ENCODE measurements at places on chromosomes 2 and 18. TPM values are rescaled to one million over a fixed set of nuclear protein-coding genes. Genes with fewer than 3 reads are reported as not detected.

DNA sequence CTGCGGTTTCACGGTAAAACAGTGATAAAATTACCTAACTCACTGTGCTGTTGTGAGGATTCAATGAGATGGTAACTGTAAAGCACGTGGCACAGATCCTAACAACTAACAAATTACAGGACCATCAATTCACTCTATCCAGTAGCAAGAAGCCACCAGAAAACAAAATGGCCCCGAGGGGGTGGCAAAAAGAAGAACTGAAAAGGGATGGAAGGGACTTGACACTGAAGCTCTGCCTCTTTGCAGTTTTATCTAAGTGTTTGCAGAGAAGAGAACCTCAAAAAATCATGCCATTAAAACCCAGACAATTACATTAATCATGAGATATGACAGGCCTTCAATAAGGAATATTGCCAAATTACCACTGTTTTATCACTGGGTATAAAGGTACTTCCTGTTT is 46.7 kb downstream of the IRS1 start:
- H3K4me3 ChIP-seq: no peak overlapping the region
- H3K27me3 ChIP-seq: no peaks in the 10 kb centered on the region
- H3K4me1 ChIP-seq: peaks cover 11% of the 10 kb centered on the region
- no peaks in the 10 kb centered on the region for H3K36me3 ChIP-seq

- H3K27ac ChIP-seq: no peak overlapping the region
- no peaks in the 10 kb centered on the region for H3K36me3 ChIP-seq
- no peaks in the 10 kb centered on the region for H3K27me3 ChIP-seq
- no peak for DNase-seq
Observed at GRCh38 chr2:147567136-147567535, 277.7 kb upstream of the ACVR2A start.

GRCh38 chr2:17476064-17476463 is 42.2 kb downstream of the RAD51AP2 start:
- no peak for DNase-seq
- no peaks in the 10 kb centered on the region for H3K4me1 ChIP-seq
- no peak overlapping the region for H3K4me3 ChIP-seq
- H3K27me3 ChIP-seq: no peaks in the 10 kb centered on the region
- H3K27ac ChIP-seq: no peak overlapping the region

TMEM200C gene
- not detected for total RNA-seq

DNA sequence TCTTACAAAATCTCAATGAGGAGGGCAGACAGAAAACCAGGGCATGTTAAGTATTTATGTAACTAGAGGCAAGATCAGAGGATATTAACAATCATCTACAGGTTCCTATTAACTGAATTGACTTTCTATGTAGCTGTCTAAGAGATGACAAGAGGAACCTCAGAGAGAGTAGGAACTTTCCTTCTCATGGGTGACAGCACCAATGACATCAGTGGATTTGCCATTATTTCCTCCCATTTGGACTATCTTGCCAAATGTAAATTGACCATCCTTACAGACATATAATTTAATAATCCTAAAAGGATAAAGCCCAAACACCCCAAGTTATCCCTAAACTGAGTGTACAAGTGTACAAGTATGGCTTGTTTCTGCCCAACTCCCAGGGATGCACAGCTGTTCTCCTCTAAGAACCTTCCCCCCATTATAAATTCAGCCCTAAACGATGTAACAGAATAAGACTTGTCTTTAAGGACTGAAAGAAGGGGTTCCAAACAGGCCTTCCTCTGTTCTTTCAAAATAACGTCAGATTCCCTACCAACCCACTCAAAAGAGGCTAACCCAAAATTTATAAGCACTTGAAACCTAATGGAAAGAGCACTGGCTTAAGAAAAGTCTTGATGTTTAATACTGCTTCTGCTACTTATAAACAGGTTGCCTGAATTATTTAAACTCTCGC is 73.4 kb upstream of the CHAC2 start:
- DNase-seq: no peak
- no peak overlapping the region for H3K27ac ChIP-seq
- peaks cover 7% of the 10 kb centered on the region for H3K36me3 ChIP-seq
- H3K4me1 ChIP-seq: peaks cover 5% of the 10 kb centered on the region
- H3K4me3 ChIP-seq: no peak overlapping the region

DNA sequence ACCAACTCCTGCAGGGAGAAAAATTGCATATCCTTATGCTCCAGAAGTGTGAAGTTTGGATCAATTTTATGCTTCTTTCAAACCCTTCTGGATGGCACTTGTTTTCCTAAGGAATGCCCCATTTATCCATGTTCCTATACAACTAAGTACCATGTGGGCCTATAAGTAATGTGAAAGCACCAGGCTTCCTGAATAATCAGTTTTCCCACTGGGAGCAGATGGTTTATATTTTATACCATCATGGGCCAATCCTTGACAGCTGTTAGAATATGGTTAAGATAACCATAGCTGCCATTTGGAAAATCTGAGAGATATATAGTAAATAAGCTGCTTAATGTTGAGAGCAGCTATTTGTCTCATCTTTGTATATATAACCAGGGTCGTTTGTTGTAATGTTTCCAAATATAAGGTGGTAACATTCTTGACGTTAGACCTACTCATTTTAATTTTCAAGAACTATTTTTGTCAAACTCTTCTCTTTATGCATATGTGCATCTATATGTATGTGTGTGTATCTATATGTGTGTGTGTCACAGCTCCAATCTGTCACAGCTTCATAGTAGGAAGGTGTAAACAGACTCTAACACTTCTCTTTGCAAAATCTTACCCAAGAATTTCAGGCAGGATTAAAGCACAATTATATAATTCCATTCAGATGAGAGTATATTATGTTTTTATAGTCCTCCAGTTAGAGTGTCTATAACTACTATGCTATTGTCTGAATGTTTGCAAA is 458.7 kb upstream of the GCFC2 start:
- H3K27me3 ChIP-seq: no peaks in the 10 kb centered on the region
- no peaks in the 10 kb centered on the region for H3K4me1 ChIP-seq
- no peak overlapping the region for H3K4me3 ChIP-seq
- no peak overlapping the region for H3K27ac ChIP-seq

GRCh38 chr2:27236626-27237025 is 19.5 kb downstream of the CAD start:
- H3K4me1 ChIP-seq: no peaks in the 10 kb centered on the region
- H3K4me3 ChIP-seq: no peak overlapping the region
- H3K27ac ChIP-seq: no peak overlapping the region
- peaks cover 7% of the 10 kb centered on the region for H3K36me3 ChIP-seq
- H3K27me3 ChIP-seq: no peaks in the 10 kb centered on the region

HNMT gene
- total RNA-seq: not detected

GRCh38 chr18:61609131-61609530 is 275.9 kb downstream of the CDH20 start:
- H3K4me3 ChIP-seq: no peak overlapping the region
- DNase-seq: no peak
- no peaks in the 10 kb centered on the region for H3K36me3 ChIP-seq
- no peaks in the 10 kb centered on the region for H3K4me1 ChIP-seq
- H3K27me3 ChIP-seq: peaks cover 41% of the 10 kb centered on the region

DNA sequence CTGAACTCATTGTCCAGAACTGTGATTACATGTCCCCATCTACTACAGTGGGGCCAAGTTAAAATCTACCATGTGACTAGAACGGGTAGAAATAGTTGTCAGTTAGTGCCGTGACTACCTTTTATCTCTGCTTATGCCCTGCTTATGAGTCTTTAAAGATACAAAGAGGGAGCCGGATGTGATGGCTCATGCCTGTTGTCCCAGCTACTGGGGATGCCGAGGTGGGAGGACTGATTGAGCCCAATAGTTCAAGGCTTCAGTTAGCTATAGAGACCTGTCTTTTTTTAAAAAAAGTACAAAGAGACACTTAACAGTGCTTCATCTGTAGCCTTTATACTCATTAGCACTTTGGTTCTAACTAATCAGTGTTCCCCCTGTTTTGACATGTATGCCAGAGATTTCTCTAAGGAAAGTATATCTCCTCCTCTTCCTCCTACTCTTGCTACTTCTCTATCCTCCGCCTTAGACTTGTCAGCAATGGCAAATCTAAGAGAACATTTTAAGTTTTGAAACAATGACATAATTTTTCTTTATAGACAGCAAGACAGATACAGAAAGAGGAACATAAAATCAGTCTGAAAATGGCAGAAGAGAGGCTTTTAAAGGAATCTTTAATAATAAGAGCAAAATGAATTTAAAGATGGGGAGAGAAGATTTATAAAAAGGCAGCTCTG is 45.0 kb downstream of the NBEAL1 start:
- H3K27ac ChIP-seq: no peak overlapping the region
- no peaks in the 10 kb centered on the region for H3K36me3 ChIP-seq
- no peaks in the 10 kb centered on the region for H3K4me1 ChIP-seq

DNA sequence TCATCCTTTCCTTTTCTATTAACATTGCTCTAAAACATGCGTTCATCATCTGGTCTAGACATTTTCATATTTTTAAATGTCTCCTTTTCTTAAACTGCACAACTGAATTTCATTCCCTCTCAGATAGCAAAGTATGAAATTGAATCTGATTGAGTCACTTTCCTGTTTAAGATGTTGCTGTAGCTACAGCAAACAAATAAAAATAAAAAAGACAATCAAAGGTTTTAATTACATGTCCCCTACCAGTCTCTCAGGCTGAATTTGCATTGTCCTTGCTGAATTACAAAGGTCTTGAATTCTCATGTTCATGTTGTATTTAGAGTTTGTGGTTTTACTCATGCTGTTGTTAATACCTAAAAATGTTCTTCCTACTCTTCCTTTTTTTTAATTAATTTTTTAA is 537.9 kb upstream of the LRATD1 start:
- DNase-seq: no peak
- no peak overlapping the region for H3K4me3 ChIP-seq
- no peak overlapping the region for H3K27ac ChIP-seq
- H3K27me3 ChIP-seq: no peaks in the 10 kb centered on the region

- DNase-seq: peak; percentile 40
- H3K4me1 ChIP-seq: peaks cover 42% of the 10 kb centered on the region
- no peaks in the 10 kb centered on the region for H3K36me3 ChIP-seq
- H3K4me3 ChIP-seq: no peak overlapping the region
- no peaks in the 10 kb centered on the region for H3K27me3 ChIP-seq
Observed at GRCh38 chr2:172972005-172972619, 103.5 kb upstream of the MAP3K20 start.

DNA sequence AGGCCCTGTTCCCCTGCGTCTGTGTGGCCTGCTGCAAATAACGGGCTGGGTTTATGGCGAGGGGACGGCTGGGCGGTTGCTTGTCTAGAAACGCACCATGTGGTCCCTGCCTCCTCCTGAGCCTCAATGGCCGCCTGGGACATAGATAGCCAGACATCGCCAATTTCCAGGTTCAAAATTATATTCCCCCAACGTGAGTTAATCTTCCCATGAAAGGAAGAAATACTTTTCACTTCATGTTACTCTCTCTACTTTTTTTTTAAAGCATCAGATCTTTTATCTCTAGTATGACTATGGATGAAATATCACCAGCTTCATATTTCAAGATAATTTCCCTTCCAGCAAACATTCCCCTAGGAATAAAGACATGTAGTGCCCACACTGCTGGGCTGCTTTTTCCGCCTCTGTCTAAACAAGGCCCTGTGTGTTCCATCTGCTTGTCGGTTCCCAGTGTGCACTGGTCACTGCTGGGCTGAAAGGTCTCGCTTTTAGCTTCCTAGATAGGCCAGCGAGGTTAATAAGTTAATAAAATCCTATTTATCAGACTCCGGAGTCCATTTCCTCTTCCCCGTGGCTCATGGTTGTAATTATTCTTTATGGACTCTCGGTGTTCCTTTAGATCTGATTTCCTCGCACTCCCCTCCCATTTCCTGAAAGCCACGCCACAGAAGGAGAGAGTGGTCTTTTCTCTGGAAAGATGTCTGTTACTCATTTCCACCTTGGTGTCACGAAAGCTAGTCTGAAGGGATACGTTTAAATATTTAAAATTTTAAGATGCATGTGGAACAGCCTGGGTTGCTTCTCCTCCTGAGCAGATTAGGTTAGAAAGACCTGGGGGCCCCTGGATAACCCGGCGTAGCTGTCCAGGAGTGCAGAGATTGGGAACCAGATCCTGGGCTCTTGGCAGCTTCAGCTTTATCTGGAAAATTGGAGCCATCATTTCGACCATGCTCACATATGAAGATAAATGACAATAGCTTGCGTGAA is 196.6 kb upstream of the COPS8 start:
- no peak overlapping the region for H3K27ac ChIP-seq
- no peak overlapping the region for H3K4me3 ChIP-seq
- H3K36me3 ChIP-seq: no peaks in the 10 kb centered on the region

DNA sequence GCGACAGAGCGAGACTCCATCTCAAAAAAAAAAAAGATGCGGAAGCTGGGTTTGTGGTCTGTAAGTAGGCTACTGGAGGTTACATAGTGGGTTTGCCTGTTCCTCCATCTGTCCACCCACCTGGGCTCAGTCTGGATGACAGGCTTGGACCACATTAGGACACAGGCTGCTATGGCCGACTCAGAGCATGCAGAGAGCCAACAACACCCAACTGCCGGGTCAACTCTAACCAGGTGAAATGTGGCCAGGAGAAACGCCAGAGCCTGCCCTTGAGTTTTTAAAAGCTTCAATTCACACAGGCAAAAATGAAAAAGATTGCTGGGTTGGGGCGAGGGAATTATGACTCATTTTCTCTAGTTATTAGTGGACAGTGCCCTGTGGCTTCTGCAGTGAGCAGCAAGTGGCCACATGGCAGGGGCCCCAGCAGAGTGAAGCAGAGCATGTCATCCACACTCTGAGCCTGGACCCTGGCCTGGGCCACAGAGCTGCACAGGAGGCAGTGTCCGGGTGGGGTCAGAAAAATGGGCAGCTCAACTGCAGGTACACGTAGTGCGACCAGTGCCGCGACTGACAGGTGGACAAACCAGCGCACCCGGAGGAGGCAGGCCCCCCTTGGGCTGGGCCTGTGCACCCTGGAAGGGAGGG is 67.4 kb downstream of the BIN1 start:
- no peak overlapping the region for H3K4me3 ChIP-seq
- DNase-seq: no peak
- no peaks in the 10 kb centered on the region for H3K27me3 ChIP-seq
- H3K36me3 ChIP-seq: no peaks in the 10 kb centered on the region
- no peak overlapping the region for H3K27ac ChIP-seq

- peak overlapping the region; percentile 48 for H3K27ac ChIP-seq
- H3K4me1 ChIP-seq: peaks cover 63% of the 10 kb centered on the region
- H3K36me3 ChIP-seq: no peaks in the 10 kb centered on the region
- DNase-seq: peak; percentile 45
- no peaks in the 10 kb centered on the region for H3K27me3 ChIP-seq
- H3K4me3 ChIP-seq: peak overlapping the region; percentile 75
Observed at GRCh38 chr2:136281281-136282114, 163.5 kb upstream of the CXCR4 start.

DNA sequence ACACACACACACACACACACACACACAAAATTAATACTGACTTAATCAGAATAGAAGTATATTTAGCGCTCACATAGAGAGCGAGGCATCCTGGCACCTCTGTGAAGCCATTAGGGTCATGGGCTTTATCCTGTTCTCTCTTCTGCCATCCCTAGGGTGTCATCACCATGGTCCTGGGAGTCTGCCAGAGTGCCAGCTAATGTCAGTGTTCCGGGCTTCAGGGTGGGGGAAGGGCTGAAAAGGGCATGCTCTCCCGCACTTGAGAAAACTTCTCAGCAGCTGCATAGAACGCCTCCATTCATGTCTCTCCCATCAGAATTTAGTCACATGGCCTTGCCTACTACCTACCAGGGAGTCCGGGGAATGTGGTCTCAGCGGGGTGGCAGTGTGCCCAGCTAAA is 19.7 kb upstream of the DYNC2LI1 start:
- no peak overlapping the region for H3K4me3 ChIP-seq
- no peak overlapping the region for H3K27ac ChIP-seq
- no peaks in the 10 kb centered on the region for H3K27me3 ChIP-seq
- H3K4me1 ChIP-seq: no peaks in the 10 kb centered on the region
- no peaks in the 10 kb centered on the region for H3K36me3 ChIP-seq
